ENCODE measurements at places on chromosomes 2 and 18.

GRCh38 chr2:153105829-153106578, 372.6 kb downstream of the RPRM start:
- DNase-seq: no peak

GRCh38 chr2:109560265-109560664, 53.5 kb downstream of the SEPTIN10 start:
- no peak for DNase-seq

- DNase-seq: no peak
Observed at GRCh38 chr2:70664525-70664924, 103.5 kb downstream of the ADD2 start.

DNA sequence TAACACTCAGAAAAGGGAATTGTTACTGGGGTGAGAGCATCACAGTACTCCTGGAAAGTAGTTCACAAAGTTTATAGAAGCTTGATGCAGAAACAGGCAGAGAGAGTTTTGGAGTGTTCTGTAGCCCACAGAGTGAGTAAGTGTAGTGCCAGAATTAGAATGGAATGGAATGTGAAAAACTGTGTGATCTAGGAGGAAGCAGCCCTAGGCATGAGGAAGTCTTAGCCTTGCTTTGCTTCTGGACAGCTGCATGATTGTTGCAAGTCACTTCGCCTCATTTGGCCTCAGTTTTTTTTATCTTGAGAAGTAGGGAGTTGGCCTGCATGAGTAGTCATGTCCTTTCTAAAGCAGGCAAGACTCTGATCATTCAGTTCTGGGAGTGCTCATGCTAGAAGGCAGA, 10.9 kb downstream of the SERPINB12 start:
- DNase-seq: peak; percentile 94

DNA sequence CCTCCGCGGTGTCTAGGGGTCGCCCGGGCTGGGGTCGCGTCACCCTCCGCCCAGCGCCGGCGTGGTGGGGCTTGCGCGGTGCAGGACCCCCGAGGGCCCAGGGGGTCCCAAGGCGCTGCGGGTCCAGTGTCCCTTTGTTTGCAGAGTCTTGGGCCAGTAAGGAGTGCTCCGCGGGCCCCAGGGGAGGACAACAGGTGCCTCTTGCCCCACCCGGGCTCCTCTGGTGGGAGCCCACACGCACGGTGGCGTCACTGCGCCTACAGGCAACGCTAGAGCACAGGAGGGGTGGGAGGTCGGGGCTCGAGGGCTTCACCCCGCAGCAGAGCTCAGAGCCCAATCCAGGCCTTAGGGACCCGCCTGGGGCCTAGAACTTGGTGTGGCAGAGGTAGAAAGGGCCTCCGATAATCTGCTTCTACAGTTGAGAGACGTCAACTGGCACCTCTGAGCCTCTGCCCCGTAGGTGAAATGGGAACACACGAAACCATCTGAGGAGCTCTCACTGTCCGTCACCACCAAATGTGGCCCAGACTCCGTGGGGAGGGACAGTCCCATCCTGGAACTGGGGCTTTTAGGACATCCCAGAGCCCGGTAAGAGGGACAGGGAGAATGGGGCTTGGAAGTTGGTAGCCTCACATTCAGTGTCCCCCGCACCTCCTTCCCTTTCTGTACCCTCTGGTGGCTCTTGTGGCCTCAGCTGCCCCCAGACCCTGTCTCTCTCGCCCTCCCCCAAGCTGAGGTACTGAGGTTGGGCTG, 1.4 kb downstream of the ARID5A start:
- DNase-seq: no peak

- no peak for DNase-seq
Observed at GRCh38 chr2:169662744-169663143, 31.5 kb downstream of the CFAP210 start.
